ENCODE measurements at places on chromosomes 6 and 20.
A peak's percentile ranks its signal among the peaks of the same experiment; 100 is the strongest.

DNA sequence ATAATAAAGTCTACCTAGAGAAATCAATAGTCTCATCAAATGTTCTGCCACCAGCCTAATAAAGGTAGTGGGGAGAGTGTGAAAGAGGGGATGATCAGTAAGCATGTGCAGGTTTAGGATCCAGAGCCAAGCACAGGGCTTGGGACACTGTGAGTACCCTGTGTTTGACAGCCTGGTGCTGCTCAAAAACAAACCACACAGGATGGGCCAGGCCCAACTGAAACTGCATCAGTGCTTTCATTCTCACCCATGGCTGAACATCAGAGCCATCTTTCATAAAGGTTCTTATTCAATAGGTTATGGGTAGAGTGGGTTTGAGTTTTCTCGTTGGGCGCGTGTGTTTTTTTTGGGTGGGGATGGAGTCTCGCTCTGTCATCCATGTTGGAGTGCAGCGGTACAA, 87.3 kb upstream of the NHSL1 start:
- DNase-seq: no peak

DNA sequence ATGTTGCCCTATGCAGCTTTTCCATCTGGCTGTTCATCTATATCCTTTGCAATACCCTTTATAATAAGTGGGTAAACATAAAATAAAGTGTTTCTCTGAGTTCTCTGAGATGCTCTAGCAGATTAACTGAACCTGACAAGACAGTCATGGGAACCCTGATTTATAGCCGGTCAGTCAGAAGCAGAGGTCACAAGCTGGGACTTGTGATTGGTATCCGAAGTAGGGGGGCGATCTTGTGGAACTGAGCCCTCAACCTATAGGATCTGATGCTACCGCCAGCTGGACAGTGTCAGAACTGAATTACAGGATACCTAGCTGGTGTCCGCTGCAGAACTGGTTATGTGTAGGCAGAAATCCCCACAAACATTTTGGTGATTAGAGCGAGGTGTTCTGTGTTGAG, 39.0 kb downstream of the SLC17A5 start:
- DNase-seq: no peak

DNA sequence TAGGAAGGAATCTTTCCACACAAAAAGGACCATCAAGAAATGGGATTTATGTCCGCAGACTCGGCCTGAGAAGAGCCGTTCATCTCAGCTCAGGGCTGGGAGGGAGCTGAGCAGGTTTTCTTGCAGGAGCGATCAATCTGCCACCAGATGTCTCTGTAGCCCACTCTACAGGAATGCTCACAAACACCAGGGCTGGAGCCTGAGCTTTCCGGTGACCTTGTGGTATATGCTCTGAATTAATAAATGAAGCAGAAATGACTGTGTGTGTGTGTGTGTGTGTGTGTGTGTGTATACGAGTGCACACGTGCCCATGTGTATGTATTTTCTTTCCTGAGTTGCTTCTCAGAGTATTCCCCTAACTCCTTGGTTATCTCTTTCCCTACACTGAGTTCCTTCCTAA, 12.0 kb downstream of the CD83 start:
- DNase-seq: no peak

GRCh38 chr6:111154981-111155380, 67.7 kb downstream of the SLC16A10 start:
- DNase-seq: no peak

DNA sequence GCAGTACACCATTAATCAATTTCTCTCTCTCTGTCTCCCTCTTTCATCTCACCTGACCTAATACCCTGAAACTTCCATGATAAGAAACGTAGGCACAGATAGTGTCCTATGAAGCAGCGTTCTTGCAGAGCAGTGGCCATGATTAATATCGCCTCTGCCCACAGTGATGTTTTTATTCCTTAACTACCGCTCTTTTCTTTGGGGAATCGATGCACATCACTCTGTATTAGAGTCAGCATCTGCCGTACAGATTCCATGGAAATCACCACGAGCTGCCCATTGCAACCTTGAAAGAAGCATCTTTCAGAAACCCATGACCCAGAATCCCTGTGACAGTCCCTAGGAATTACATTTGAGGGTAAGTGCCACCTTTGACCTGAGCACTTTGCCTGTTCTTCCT, 152.0 kb upstream of the ECI2 start:
- DNase-seq: no peak

GRCh38 chr6:36312854-36313648, 23.6 kb downstream of the BNIP5 start:
- DNase-seq: no peak

- DNase-seq: no peak
Measured at GRCh38 chr6:36718560-36718959, 20.9 kb downstream of the RAB44 start.

DNA sequence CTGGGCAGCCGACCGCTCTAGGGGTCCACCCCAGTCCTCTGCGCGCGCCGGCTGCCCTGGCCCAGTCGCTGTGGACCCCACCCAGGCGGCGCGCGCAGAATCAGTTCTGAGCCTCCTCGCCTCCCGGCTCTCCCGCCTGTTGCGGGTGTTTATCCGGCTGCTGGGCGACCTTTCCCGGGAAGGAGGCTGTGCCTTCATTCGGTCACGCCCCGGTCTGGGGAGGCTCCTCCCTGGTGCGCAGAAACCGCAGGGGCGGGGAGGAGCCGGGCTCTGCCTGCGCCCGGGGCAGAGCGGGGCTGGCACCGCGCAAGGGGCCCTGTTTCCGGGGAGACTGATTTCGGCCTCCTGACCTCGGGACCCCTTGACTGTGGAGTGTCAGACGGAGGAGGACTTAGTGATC, 80.8 kb upstream of the EYS start:
- no peak for DNase-seq

- DNase-seq: no peak
Measured at GRCh38 chr6:100117680-100118079, 123.7 kb upstream of the MCHR2 start.

DNA sequence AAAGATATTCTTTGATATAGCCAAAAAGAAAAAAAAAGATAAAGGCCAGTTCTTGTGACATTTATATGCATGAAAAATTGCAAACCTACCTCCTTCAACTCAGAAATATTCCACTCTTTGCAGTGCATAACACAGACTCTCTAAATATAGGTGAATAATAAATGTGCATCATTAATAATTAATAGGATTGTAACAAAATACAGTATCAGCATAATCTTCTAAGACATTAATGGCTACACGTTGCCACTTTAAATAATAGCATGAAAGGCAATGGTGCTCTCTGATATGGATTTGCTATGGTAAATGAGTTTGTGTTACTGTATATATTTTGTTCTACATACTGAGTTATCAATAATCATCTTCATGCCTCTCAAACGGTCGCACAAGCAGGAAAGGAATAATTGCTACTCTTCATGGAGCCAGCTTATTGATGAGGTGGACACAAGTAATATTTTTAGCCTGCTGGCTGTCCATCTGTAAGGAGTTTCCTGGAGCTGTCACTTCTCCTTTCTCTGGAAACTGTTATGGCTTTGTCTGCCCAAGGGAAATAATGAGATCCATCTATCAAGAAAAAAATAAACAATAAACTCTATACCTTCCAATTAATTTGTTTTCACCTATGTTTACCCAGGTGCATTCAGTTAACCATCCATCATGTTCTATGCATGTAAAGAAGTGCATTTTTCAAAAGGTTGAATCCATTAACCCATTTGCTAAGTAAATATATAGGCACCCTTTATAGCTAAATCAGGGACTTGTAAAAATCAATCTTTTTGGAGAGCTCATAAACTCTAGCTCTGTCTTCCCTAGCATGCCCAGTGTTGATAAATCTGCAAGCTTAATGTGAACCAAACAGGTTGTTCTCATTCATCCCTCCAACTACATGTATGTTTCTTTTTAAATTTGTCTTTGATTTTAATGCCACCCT, 253.0 kb downstream of the NKAIN2 start:
- no peak for DNase-seq

GRCh38 chr20:1757072-1757471, 99.5 kb upstream of the SIRPG start:
- DNase-seq: no peak

DNA sequence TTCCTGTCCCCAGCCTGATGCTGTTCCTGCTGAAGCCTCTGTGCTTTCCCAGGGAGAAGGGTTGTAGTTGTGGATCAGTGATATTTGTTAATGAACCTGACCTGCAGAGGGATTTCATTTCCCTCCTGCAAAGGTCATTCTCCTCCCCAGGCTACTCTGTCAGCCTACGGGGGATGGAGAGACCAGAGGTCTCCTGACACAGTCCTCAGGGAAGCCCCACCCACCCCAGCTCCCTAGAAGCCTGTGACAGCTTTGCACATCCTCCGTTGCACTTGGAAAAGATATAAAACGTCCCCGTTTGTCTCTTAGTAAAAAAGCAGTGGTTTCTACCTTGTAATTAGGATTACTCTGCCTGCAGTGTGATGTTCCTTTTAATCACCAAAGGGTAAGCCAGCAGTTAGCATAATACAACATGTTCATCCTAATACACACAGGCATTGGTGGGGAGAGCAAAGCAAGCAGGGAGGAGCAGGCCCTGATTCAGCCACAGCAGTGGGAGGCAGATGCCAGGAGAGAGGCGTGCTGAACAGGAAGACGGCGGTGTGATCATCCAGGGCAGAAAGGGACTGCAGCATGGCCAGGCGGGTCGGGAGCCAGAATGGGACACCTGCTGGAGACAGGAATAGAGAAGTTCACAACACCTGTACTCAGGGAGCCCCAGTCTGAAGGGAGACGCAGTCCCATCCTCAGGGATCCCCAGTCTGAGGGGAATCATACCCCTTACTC, 293.5 kb downstream of the LRFN2 start:
- DNase-seq: no peak

DNA sequence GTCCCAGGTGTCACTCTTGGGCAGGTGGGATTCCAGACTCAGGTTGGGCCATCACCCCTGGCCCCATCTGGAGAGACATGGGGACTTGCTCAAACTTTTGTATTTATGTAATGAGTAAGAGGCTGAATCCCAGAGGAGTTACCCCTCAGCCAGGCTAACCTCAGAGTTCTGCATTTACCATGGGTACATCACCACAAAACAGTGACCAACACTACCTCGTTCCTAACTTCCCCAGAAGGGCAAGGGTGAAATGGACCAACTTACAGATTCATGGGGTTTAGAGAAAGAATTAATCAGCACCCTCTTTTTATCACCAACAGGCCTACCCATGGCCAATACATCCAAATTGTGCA, 259.9 kb upstream of the MARCKS start:
- DNase-seq: no peak

DNA sequence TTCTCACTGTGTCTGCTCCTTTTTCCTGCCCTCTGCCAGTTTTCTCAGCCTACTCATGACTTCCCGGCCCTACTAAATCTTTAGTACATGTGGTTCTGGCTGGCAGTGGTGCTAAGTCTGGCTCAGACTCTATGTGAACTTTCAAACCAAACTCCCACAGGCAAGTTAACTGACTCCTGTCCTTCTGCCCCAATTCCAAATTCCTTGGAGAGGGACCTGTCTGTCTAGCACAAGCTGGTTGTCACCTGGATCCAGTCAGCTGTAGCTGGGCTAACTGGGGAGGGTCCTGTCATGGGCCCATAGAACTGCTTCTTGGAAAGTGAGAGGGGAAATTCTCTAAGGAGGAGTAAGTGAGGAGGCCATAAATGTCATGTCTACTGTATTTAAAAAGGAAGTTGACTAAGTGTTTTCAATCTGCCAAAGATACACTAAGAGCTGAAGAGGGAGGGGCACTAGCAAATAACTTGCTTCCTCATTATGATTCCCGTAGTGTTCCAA, 240.1 kb downstream of the KCNQ5 start:
- peak; percentile 36 for DNase-seq

GRCh38 chr6:121235386-121235785, 98.9 kb downstream of the TBC1D32 start:
- DNase-seq: no peak

GRCh38 chr6:121590438-121590837, 155.0 kb downstream of the GJA1 start:
- no peak for DNase-seq

DNA sequence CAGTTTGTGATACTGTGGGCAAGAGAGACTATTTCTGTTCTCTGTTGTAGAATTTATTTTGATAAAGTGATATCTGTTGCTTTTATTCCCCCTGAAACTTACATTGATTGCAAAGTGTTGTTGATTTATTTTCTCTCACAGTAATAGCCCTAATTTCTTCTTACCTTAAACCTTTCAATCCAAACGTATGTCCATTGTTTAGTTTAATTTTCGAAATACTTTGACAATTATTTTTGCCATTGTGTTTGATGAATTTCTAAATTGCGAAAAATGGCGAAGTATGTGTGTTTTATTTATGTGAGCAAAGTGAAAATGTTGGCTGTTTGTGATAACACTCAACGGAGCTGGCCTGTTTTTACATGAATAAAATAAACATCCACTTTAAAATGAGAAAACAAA, 381 bp upstream of the ZSCAN26 start:
- no peak for DNase-seq

GRCh38 chr6:6366803-6367202, 46.3 kb upstream of the F13A1 start:
- no peak for DNase-seq

GRCh38 chr6:35294308-35294945, 3.2 kb upstream of the DEF6 start:
- no peak for DNase-seq

- DNase-seq: no peak
Measured at GRCh38 chr6:142570221-142570671, 268.4 kb downstream of the ADGRG6 start.

DNA sequence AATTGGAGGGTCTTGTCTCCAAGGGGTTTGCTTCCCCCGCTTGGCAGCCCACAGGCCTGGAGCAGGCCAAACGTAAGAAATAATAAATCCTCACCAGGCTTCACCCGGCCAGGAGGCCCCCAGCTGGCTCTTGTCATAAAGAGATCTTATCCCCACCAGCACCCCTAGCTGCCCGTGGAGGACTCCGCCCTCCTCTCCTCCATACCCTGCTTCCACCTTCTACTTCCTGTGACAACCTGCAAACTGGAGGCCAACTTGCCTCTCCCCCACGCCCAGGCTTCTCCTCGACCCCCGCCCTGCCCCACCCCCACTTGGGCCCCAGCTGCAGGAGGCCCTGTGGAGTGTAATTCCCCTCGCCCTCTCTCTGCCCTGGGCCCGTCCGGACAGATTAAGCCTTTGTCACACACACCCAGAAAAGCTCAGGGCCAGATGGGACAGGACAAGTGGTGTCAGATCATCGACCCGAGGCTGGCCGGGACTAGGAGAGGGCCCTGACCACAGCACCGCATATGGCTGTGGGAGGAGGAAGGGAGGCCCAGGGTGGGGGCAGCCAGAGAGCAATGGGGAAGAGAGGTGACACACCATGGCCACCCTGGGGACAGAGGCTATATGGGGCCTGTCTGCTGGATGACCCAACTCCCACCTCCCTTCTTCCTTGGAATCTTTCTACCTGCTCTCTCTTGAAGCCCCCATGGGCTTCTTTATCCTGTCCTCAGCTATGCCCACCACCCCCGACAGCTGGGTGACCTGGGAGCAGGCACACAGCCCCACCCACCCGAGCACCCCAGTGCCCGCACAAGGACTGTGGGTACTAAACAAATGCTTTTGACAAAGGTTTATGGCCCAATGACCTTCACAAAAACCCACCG, 3.9 kb downstream of the NOL4L start:
- DNase-seq: no peak

GRCh38 chr6:129996387-129996786, 22.0 kb upstream of the L3MBTL3 start:
- DNase-seq: no peak
